ENCODE measurements at places on chromosomes 5 and 9.

GRCh38 chr5:16544607-16545374 is 72.0 kb downstream of the RETREG1 start:
- DNase-seq, result no peak

DNA sequence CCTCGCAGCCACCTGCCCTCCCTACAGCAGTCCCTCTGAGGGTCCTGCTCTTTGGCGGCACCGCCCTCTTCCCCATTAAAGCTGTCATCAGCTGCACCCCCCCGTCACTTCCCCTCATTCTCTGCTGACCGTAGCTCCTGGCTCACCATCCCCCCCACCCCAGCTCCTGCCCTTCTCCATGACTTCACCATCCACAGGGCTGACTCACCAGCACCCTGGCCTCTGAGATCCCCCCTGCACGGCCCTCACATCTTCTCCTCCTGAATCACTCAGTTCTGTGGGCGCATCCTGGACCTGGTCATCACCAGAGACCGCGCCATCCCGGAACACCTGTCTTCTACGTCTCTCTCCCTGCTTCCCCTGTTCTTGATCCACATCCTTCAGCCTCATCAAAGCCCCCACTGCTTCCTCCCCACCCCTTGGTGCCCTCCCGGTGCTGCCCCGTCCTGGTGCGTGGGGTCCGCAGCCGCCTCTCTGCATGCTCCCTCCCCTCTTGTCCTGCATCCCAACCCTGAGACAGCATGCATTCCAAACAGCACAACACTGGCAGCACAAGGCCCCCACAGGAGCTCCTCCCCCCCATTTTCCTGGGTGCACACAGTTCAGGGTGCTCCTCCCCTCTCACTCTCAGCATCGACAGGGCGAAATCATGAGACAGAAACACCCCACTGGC is 12.9 kb downstream of the FLT4 start:
- no peak for DNase-seq

GRCh38 chr9:114588651-114589526 is 1.3 kb downstream of the ATP6V1G1 start:
- DNase-seq, result no peak

GRCh38 chr9:31519424-31519823 is 865.0 kb upstream of the ACO1 start:
- no peak for DNase-seq

- peak; percentile 69 for DNase-seq
Observed at GRCh38 chr5:37951946-37952721, 112.3 kb upstream of the GDNF start.

DNA sequence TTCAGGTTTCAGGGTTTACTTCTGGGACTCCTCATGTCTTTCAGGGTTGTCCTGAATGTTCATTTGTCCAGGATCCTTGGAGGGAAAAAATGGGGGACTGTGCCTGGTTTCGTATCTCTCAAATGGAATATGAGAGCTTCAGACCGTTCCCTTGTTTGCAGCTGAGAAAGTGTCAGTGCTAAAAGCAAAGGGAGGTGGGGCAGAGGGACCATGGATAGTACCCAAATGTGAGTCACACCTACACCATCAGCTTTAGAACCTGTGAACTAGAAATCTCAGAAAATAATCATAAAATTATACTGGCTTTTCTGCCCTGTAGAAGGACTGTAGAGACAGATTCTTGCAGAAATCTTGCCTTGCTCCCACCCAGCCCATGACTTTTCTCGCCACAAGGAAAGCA is 84.3 kb upstream of the TAF11L2 start:
- no peak for DNase-seq

- DNase-seq, result no peak
Observed at GRCh38 chr9:117392992-117393391, 21.9 kb downstream of the ASTN2 start.

DNA sequence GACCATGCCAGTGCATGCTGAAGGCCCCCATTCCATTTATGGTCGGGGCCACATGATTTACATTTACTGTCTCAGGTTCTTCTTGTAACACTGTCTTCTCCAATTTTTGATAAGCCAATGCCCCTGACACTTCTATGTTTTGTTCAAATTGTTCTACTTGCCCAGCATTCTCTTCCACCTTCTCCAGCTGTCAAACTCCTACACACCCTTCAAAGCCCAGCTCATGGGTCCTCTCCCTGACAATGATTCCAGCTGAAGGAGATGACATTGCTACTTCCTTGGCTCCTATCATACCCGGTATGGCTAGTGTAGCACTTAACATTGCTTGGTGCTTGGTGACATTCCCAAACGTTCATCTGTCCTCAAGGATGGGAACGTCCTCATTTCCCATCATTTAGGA is 41.1 kb upstream of the KCNMB1 start:
- DNase-seq, result no peak

GRCh38 chr9:100498592-100498991 is 25.6 kb downstream of the TMEFF1 start:
- DNase-seq, result no peak

- no peak for DNase-seq
Observed at GRCh38 chr9:95225076-95225725, 92.3 kb downstream of the FANCC start.

GRCh38 chr5:95931079-95931833 is 30.4 kb downstream of the ELL2 start:
- no peak for DNase-seq

- DNase-seq, result no peak
Observed at GRCh38 chr5:169701910-169702451, 64.9 kb downstream of the DOCK2 start.

GRCh38 chr5:33291216-33292000 is 149.4 kb upstream of the TARS1 start:
- no peak for DNase-seq

DNA sequence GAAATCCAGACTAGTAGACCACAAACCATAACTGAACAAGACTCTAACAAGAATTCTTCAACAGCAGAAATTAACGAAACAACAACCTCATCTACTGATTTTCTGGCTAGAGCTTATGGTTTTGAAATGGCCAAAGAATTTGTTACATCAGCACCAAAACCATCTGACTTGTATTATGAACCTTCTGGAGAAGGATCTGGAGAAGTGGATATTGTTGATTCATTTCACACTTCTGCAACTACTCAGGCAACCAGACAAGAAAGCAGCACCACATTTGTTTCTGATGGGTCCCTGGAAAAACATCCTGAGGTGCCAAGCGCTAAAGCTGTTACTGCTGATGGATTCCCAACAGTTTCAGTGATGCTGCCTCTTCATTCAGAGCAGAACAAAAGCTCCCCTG is 68.6 kb downstream of the VCAN start:
- no peak for DNase-seq

GRCh38 chr5:18305288-18305924 is 671.1 kb downstream of the TAF11L14 start:
- DNase-seq, result no peak

- DNase-seq, result no peak
Observed at GRCh38 chr9:15249042-15249818, 57.8 kb downstream of the TTC39B start.

DNA sequence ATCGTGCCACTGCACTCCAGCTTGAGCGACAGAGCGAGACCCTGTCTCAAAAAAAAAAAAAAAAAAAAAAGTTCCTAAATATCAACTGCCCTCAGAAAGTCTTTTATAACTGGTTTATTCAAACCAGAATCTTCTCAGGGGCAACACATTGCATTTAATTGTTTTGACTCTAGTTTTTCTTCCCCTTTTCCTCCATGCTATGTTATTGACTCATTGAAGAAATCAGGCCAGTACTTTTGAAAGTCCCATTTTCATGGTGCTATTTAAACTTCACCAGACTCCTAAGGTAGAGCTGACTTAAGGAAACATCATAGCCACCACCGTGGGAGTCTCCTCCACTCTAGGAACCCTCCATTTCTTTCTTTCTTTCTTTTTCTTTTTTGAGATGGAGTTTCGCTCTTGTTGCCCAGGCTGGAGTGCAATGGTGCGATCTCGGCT is 83.1 kb upstream of the IL6ST start:
- DNase-seq, result no peak

DNA sequence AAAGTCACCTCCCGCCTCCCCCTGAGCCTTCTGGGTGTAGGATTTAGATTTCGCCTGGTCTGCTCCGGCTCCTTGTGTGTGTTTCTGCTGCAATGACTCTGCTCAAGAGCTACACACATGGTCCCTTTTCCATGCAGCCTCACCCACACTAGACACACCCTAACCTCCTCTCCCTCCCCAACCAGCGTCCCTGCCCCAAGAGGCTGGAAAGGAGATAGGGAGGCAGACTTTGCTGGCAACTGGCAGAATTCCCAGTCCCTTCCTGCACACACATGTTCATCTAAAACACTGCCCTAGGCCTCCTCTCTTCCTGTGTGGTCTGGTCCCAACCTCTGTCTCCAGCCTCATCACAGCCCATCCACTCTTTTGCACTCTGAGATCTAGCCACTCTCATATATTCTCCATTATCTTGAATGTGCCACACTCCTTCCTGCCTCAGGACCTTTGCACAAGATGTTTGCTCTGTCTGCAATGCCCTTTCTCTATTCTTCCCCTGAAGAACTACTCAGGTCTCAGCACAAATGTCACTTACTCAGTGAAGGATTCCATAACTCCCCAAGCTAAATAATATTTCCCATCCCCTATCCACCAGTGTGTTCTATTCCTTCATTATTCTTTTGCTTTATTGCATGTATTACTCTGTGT is 253.8 kb downstream of the CDK5RAP2 start:
- DNase-seq, result no peak

- peak; percentile 73 for DNase-seq
Observed at GRCh38 chr5:119355685-119356611, at the start of gene TNFAIP8. Gene TNFAIP8, plus strand, starts transcription at chr5:119356019. Its CDS starts 72 bp downstream, at chr5:119356091.

GRCh38 chr5:231661-232060 is 13.5 kb downstream of the SDHA start:
- DNase-seq, result no peak

DNA sequence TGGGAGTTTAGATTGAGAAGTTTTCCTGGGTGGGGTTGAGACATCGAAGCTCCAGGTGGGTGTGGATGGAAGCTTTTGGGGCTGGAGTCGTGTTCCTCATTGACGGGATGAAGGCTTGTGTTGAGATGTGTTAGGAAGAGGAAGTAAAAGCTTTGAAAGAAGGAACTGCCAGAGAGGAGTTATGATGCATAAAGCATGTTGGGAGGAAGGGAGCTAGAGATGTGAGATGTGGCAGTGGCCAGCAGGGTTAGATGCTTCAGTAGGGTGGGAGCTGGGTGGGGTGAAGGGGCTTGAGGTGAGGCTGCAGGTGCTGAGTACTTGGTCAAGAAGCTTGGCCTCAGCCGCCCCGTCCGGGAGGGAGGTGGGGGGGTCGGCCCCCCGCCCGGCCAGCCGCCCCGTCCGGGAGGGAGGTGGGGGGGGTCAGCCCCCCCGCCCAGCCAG is 56.7 kb downstream of the HSPA4 start:
- no peak for DNase-seq

- no peak for DNase-seq
Observed at GRCh38 chr5:180670586-180671359, 21.4 kb upstream of the FLT4 start.

GRCh38 chr5:156460471-156460870 is 133.5 kb downstream of the SGCD start:
- no peak for DNase-seq

GRCh38 chr9:132647806-132648205 is 22.0 kb downstream of the DDX31 start:
- DNase-seq, result no peak

GRCh38 chr9:27372615-27373014 is 75.7 kb upstream of the EQTN start:
- DNase-seq, result no peak

DNA sequence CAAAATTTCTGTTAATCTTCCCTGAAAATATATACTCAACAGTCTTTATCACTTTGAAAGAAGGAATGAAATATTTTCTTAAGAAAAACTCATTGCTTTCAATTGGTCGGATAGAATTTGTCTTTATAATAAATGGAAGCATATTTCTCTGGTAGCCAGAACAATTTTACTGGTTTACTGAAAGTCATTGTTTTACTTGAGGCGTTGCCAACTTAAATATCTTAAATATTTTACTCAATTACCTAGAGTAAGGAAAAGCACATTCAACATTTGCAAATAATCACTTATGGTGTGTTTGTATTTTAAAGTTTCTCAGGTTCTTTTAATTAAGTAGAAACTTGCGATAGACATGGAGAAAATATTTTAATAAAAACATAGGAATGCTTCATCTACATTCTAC is 1181.7 kb downstream of the EFNA5 start:
- DNase-seq, result no peak

GRCh38 chr5:154370119-154370518 is 75.7 kb upstream of the SAP30L start:
- no peak for DNase-seq

- no peak for DNase-seq
Observed at GRCh38 chr9:35515766-35516165, 25.9 kb downstream of the RUSC2 start.

GRCh38 chr9:86443992-86444391 is 89.8 kb upstream of the TUT7 start:
- DNase-seq, result no peak

- no peak for DNase-seq
Observed at GRCh38 chr9:106697390-106697749, 165.6 kb upstream of the ZNF462 start.

DNA sequence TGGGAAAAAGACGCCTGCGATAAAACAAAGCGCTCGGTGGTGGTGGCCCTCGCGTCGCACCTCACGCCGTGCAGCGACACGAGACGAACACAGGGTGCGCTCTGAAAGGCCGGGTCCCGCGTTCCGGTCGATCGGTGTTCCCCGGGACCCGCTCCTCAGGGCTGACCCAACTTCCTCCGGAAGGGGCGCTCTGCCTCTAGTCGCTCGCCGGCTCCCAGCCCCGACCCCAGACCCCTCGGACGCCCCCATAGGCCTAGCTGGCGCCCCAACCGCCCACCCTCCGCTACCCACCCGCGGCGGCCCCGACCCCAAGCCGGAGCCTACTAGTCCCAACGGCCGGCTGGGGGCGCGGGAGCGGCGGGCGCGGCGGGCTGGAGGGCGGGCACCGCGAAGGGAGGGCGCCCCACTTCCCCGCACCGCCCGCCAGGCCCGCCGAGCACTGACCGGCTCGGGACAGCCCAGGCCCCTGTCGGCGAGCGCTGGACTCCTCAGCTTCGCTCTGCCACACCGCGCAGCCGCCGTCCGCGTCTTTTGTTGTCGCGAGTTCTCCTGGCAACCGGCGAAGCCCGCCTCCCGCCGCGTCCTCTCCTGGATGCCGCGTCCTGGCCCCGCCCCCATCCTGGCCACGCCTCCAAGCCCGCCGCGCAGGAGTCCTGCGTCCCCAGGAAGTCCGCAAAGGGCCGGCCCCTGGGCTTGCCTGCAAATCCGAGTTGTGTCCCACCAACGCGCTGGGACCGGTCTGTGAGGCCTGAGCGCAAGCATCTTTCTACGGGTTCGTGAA is at the start of gene KIF27:
KIF27 (minus strand) TSS at position 506 of the 781 bp plus-strand sequence. CDS start 5,841 bp downstream, outside the sequence.
- DNase-seq, result peak; percentile 100

DNA sequence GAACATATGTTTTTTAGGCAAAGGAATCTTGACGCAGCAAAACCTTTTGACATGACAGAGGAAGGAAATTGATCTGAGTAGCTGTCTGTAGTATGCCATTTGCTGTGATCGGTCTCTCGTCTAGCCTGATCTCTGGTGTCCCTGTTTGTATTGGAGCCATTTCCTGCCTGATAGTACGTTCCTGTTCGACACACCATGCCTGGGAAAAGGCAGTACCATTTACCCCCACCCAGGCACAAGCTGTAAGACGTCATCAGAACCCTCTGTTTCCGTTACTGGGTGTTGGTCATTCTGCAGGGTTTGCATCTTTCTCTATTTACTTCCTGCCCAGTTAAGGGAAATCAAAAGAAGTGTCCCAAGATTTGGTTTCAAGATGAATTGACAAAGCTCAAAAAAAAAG is 129.7 kb downstream of the CEMIP2 start:
- no peak for DNase-seq

Measured in upper lobe of left lung (tissue), 6 donors.